ENCODE measurements at places on chromosomes 4 and X.
A peak's percentile ranks its signal among the peaks of the same experiment; 100 is the strongest.

DNA sequence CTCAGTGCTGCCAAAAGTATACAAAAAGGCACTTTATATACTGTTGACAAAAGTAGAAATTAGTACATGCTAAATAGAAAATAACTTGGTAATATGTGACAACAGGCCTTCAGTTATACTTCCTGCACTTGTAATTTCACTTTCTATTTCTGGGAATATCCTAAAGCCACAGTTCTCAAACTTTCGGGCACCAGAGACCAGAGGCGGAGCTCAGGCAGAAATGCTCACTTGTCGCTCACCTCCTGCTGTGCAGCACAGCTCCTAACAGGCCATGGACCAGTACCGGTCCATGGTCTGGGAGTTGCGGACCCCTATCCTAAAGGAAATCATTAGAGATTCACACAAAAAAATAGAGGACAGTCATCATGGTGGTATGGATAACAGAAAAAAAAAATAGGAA lies 25.7 kb downstream of the ACSL4 start:
- no peak for DNase-seq

DNA sequence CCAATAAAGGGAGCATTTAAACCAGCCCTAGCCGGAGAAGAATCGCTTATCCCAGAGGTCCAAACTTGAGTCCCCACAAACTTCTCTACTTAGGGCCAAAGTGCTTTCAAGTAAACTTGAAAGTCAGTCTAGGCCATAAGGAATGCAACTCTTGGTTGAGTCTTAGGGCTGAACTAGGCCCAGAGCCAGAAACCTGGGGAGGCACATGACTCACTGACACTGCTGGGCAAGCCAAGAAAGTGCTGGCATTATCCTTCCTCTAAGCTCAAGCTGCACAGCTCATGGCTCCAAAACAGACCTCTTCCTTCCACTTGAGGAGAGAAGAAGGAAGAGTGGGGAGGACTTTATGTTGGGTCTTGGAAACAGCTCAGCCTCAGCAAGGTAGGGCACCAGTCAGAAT lies 1257.3 kb upstream of the DIAPH2 start:
- no peak for DNase-seq

GRCh38 chr4:56129431-56129861 lies 180.7 kb downstream of the CEP135 start:
- DNase-seq, result peak; percentile 33

DNA sequence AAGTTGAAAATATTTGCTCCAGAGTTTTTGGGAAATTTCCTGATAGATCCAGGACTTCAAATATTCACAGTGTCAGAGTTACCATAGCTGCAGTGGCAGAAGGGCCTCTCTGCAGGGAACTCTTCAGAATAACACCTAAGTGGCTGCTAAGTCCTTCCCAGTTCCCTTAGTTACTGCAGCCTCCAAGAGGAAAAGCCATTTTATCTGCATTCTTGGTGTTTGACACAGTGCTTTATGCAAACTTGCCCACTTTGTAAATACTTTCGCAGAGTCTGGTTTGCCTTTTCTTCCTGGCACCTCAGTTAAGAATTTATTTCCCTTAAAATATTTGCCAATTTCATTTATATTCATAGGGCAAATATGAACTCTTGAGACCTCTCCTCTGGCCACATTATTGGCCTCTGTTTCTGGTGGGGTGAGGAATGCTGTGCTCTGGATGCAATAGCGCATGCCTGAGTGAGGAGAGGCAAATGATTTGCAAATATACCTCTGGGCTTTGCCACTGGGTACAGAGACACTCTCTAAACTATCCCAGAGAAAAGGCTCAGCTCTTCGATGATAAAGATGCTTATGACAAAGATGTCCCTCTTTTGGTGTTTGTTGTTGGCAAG lies 566.3 kb upstream of the NR3C2 start:
- DNase-seq, result no peak

- DNase-seq, result no peak
These were observed 201.9 kb upstream of the AGTR2 start for GRCh38 chrX:115968436-115969252.

- peak; percentile 48 for DNase-seq
These were observed 5.6 kb upstream of the CT47C1 start for GRCh38 chrX:119067023-119067739.

GRCh38 chrX:2351321-2351720 lies 149.5 kb downstream of the DHRSX start:
- DNase-seq, result no peak

DNA sequence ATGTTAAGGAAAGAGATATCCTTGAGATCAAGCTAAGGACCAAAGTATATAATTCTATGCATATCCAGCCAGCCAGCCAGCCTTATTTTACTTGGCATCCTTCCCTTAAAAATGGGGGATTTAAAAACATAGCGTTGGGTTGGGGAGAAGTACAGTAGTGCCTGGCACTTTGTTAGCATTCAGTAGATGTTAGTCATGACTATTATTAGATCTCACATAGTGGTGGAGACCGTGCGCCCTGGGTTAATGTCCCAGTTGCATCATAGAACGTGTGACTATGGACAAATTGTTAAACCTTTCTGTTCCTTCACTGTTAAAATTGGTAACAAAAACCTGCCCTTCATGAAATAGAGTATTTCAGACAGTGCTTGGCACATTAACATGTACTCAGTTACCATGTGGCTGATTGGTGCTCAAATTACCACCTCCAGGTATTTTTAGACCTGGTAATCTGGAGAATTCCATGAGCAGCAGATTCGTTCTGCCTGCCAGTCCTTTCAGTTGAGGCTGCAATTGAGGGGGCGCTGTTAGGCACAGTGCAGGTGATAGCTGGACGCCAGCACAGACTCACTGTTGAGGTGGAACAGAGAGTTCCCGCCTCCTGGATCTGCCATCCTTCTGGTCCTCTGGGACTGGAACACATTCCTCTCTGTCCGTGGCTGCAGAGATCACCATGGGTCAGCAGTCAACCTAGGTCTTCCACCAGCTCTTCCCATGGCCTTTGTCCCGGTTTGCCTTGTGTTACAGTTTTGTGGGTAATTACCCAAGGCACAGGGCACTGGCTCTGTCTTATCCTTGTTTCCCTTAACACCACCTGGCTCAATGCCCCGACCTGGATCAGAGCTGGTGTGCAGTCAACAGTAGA lies 31.7 kb downstream of the RBBP7 start:
- no peak for DNase-seq

- DNase-seq, result no peak
These were observed 303.0 kb upstream of the TACR3 start for GRCh38 chr4:104022831-104023230.

DNA sequence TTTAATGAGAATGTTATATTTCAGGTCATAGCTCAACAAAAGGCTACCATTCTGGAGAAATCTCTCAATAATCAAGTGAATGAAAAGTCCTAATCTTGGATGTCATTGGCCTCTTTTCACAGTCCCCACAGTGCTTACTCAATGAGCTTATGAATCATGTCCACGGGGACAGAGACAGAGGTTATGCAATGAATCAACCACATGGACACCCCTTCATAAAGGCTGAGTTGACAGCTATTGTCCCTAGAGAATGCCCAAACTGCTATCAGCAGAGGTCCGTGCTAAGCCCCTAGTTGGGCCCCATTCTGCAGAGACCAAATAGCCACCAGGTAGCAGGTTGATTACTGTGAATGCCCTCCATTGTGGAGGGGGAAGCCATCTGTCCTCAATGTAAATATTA lies 158.1 kb downstream of the LHFPL1 start:
- DNase-seq, result no peak

GRCh38 chr4:103424853-103425252 lies 226.7 kb upstream of the CENPE start:
- no peak for DNase-seq

- DNase-seq, result no peak
These were observed 377 bp downstream of the CHRNA9 start for GRCh38 chr4:40335525-40335894.

GRCh38 chr4:143700416-143701352 lies at the start of gene FREM3:
Gene FREM3, minus strand, starts transcription at chr4:143700675. Its CDS starts 0 bp downstream, at chr4:143700675.
- DNase-seq, result peak; percentile 31

DNA sequence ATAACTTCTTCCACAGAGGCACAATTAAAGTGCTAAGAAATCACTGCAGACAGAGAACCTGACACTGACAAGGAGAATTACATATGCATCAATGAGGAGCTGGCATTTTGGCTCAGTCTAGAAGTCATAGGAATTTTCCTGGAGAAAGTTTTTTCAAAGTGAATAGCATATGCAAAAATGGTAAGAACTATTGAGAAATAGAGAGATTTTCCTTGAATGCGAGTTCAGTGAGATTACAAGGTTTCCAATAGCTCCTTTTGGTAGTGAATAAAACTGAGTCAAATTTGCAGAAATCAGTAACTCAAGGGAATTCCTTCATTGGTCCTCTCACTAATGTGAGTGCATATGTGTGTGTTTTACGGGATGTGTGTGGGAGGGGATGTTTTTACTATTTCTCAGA lies 557.5 kb downstream of the PPARGC1A start:
- DNase-seq, result no peak

DNA sequence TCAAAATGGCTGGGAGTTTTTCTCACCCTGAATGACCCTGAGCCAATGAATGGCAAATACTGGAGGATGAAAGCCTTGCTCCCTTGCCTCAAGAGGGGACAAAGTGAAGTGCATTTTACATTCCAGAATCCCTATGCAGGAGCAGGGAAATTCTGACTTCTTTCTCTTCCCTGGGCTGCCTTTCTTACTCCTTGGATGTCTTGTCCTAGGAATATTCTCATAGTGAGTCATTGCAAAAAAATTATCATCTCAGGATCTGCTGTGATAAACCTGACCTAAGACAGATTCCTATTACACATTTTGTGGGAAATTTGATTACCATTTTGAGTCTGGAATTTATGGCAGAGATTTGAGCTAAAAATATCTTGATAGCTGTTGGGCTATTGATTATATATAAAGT lies 199.9 kb downstream of the TMA16 start:
- DNase-seq, result no peak

- DNase-seq, result no peak
These were observed 2185.9 kb upstream of the TENM3 start for GRCh38 chr4:180057299-180057721.

GRCh38 chr4:101835121-101835904 lies 44.8 kb downstream of the BANK1 start:
- no peak for DNase-seq

- no peak for DNase-seq
These were observed 28.8 kb downstream of the SUPT20HL2 start for GRCh38 chrX:24285082-24285481.

DNA sequence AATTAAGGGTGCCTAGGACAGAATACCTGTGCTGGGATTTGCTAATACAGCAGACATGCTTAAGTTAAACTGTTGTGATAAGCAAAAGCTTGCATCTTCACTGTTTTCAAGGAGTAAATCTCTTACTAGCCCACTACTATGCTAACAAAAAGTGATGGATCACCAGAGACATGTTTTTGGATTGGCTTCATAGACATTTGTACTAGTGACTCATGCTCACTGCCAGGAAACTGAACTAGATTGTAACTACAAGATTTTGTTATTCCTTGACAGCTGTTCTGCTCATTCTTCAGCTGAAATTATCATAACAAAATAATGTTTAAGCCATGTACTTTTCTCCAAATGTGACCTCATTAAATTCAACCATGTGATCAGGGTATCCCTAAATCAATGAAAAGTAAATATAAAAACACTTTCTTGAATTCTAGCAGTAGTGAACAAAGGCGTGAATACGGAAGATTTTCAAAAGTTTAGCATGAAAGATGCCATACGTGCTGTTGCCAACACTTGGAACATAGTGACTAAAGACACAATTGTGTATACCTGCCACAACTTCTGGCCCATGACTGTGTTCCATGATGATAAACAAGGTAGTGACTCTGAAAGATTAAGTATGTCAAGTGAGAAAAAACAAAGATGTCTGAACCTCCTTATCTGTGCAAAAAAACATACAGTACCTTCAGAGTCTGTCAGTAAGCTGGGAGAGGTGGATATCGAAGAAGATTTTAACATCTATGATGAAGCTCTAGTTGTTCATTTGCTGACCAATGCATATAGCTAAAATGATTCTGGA lies 154.0 kb downstream of the BTC start:
- no peak for DNase-seq

DNA sequence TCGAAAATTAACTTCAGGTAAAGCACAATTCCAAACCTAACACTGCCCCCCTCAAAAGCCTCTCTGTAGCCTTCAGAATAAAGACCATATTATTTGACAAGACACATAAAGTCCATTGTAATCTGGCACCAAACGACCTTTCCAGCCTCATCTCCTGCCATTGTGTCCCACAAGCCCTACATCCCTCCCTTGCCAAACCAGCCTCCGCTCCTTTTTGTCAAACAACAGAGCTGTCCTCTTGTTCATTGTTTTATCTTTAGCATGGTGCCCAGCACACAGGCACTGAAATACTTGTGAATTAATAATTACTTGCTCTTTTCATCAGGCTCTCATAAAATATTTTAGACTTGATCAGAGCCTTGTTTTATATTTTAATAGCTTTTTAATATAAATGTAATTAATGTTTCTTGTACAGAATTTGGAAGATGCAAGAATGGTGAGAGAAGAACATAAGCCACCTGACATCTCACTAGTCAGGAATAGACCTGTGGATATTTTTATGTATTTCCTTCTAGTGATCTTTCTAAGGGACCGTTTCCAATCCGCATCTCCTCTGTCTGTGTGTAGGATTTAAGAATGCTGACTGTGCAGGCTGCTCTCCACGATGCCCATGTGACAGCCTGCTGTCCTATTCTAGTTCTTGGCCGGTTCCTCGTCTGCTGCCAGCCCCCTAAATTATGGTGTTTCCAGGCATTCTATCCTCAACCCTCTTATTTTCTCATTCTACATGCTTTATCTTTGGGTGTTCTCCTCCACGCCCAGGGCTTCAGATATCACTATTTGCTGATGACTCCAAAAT lies 3.0 kb upstream of the IRF2 start:
- DNase-seq, result no peak

- no peak for DNase-seq
These were observed 248.4 kb upstream of the TTC29 start for GRCh38 chr4:147194114-147194513.

- no peak for DNase-seq
These were observed 175.8 kb upstream of the NPY2R start for GRCh38 chr4:155032521-155033229.
